ENCODE measurements at places on chromosomes 5 and 9.

GRCh38 chr9:124468061-124468740 is 17.9 kb downstream of the ADGRD2 start:
- DNase-seq: no peak

GRCh38 chr5:179955062-179955461 is 47.4 kb upstream of the TBC1D9B start:
- no peak for DNase-seq

GRCh38 chr5:152118676-152119470 is 194.2 kb upstream of the GLRA1 start:
- no peak for DNase-seq

DNA sequence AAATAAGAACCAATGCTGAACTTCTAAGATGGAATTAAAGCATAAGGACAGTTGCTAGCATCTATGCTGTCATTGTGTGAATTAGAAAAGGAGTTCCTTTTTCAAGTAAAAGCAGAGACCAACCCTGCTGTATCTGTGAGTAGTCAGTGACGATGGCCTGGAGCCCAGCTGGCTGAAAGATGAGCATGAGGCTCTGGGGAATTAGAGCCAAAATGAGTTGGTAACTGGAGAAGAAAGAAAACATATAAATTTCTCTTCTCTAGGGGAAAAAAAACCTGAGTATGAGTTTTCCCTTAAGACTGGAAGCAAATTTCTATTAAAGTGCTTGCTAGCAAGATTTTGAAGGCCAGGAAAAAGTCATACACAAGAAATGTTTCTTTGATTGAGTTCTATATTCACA is 1.6 kb upstream of the SPZ1 start:
- DNase-seq: no peak

DNA sequence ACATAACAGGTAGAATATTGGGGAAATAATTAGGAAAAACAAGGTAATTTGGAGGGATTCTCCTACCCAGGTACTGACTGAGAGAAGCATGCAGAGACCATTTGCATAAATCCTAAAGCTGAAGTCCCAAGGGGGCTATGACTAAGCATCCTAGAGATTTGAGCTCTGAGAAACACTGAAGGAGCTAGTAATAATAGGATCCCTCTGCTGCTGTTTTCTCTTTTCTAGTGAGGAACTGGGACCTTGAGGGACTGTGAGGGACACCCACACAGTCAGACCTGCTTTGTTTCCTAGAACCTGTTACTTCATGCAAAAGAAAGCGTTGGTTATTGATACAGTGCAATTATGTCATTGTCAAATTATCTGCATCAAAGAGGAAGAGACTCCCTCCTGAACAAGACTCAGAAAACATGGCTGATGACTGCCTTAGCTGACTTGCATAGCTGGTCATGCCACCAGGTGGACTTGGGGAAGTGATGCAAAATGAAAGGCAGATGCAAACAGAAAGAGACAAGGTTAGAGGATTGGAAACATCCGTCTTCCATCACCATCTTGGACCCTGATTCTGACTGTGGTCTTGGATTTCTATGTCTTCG is 335.4 kb downstream of the NTRK2 start:
- DNase-seq: no peak

DNA sequence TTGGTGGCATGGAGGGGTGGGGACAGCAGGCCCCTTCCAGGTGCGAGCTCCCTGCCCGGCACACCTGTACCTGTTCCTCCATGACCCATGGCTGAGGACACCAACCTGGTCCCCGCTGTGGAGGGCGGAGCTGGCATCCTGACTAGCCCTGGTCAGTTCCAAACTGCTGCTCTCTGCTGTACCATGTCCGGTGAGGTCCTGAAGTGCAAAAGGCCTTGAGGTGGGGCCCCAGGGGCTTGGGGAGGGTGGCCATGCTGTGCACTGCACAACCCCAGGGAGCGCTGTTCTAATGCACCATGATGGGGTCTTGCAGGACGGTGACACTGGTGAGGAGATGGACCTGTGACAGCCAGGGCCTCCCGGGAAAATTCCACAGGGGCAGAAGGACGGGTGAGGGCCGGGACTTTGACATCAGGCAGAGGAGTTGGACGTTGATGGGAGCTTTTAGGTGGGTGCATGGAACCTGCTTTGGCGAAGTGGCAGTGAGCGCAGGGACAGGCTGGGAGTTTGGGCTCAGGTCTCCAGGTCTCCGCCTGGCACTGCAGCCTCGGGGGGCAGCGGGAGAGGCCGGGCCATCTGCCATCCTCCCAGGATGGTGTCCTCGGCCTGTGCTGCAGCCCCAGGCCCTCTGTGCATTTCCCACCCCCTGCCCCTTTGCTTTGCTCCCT is 38.9 kb downstream of the COL5A1 start:
- DNase-seq: no peak

DNA sequence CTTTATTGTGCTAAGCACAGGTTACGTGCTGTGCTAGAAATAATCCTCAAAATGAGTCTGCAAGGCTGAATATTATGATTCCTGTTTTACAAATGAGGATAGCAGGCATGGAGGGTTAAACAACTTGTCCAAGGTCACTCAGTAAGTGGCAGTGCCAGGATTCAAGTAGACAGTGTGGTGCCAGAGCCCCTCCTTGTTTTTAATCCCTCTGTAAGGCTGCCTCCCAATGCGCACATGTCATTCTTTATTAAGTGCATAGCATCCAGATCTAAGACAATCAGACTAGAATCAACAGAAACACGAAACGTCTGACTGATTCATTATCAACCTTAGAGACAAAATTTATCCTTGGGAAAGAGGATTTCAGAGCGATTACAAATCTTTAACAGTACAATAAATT is 199.6 kb downstream of the SMARCA2 start:
- no peak for DNase-seq

GRCh38 chr5:149406203-149406978 is 27.3 kb upstream of the IL17B start:
- no peak for DNase-seq

GRCh38 chr5:56501781-56502557 is 268.8 kb upstream of the ANKRD55 start:
- DNase-seq: no peak

GRCh38 chr5:78808818-78809217 is 160.2 kb upstream of the LHFPL2 start:
- DNase-seq: no peak

- DNase-seq: no peak
These were observed 78.6 kb downstream of the SPRY4 start for GRCh38 chr5:142246258-142246657.

DNA sequence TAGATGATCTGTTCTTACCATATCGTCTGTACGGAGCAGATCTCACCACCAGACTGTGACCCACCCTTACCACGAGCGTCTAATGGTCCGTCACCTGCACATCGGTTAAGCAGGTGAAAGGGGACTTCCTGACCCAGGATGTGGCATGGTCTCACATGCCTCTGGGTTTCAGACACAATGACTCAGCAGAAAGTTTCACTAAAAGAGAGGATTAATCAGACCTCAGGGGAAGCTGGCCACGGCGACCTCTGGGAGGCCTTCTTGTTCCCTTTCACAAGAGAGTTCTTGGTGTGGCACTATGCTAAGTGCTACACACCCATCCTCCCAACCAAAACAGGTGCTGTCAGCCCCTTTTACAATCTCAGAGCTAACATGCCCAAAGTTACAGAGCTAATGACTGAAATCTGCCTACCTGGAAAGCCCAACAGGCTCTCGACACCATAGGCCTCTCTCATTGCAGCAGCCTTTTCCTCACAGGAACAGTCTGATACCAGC is 41.6 kb downstream of the ADAMTS12 start:
- DNase-seq: no peak

- no peak for DNase-seq
These were observed 52.9 kb downstream of the COMMD10 start for GRCh38 chr5:116137544-116138378.

- no peak for DNase-seq
These were observed 691.2 kb upstream of the CDH6 start for GRCh38 chr5:30502277-30502676.

- DNase-seq: no peak
These were observed 513.0 kb upstream of the ADAMTS16 start for GRCh38 chr5:4627131-4627530.

DNA sequence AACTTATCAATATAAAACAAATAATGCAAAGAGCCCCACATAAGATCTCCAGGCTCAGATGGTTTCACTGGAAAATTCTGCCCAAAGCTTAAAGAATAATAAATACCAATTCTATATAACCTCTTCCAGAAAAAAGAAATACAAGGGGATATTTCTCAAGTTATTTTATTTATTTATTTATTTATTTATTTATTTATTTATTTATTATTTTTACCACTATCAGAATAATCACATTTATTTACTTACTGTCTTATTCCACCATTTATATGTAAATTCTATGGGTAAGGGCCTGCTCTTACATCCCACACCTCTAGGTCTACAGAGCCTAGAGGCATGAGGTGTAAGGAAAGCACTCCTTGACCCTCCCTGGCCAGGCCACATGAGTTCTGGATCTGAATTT is 91.1 kb downstream of the ANKRD18A start:
- DNase-seq: no peak

- DNase-seq: no peak
These were observed 83.0 kb downstream of the GRIA1 start for GRCh38 chr5:153573326-153574033.

DNA sequence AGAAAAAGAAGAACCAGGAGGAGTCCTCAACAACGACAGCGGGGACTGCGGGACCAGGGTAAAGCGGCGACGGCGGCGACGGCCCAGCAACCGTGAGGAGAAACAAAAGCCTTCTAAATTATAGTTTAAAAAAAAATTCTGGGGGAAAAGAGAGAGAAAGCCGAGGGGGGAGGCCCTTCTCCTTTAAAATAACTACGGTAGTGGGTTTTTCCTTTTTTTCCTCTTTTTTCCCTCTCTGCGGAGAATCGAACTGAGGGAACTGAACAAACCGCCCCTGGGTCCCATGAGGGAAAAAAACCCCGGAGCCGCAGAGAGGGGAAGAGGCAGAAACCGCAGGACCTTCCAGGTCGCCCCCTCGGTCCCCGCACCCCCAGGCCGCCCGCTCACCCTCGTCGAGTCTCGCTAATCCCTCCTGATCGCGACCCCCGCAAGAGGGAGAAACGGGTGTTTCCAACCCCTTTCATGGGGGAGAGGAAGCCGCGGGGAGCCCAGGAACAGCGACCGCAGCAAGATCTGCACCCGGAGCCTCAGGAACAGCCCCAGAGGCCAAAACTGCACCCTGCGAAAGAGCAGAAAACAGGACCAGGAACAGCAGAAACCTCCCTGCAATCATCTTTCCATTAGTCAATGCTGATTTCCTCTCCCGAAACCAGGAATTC is 453 bp downstream of the CPEB4 start:
- DNase-seq: no peak

DNA sequence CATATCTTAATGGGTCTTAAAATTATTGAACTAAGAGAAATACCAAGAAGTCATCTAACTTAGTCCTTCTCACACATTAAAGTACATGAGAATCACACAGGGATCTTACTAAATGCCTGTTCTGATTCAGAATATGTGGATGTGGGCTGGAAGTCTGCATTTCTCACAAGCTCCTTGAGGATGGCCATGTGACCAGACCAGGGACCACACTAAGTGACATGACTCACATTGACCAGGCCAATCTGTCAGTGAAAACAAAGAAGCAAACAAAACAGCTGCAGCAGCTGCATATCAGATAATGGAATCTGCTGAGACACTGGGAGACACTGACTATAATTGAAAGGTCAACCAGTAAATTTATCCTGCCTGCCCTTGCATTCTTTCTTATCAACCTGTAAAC is 110.5 kb downstream of the ADAMTS12 start:
- DNase-seq: no peak

DNA sequence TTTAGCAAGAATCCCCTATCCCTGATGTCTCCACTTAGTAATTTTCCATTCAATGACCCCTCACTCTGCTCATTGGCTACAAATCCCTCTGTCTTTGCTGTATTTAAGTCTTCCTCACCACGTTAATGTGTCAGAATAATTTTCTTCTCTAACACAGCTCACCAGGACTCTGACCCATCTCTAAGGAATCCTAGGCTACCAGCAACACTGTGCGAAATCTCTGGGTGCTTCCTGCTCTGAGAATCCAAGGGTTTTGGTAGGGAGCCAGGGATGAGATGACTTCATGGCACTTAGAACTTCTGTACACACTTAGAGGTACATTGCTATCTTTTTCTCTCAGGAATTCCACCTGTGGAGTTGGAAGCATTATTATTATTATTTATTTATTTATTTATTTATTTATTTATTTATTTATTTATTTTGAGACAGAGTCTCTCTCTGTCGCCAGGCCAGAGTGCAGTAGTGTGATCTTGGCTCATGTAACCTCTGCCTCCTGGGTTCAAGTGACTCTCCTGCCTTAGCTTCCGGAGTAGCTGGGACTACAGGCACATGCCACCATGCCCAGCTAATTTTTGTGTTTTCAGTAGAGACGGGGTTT is 53.5 kb downstream of the FOXI1 start:
- no peak for DNase-seq

GRCh38 chr9:88268886-88269285 is 119.4 kb upstream of the SPIN1 start:
- no peak for DNase-seq

DNA sequence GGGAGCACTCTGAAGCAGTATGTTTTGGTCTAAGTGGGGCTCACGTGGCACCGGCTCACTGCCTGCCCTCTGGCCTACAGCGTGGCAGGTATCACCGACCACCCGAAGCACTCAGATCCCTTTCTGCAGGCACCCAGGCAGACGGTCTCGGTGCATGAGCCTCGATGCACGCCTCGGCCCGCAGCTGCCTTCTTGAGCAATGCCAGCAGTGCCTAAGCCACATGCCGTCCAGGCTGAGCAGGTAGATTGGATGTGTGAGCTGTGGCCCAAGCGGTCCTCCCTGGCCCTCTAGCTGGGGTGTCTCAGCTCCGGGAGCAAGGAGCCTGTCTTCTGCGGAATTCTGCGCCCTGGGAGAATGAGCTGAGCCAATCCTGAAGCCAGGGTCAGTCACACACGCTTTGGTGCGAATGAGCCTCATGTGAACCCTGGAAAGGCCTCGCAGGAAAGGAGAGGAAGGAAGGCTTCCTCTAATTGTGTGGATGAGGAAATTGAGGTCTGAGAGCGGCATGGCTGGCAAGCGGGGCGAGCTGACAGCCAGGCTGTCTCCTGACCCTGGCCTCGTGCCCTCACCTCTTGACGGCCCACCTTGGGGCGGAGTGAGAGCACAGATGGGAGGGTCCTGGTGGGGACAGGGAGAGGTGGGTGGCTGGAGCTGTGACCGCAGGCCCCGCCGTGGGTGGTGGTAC is 14.4 kb downstream of the RXRA start:
- DNase-seq: no peak

GRCh38 chr9:35834260-35835215 is 5.5 kb downstream of the TMEM8B start:
- DNase-seq: no peak

DNA sequence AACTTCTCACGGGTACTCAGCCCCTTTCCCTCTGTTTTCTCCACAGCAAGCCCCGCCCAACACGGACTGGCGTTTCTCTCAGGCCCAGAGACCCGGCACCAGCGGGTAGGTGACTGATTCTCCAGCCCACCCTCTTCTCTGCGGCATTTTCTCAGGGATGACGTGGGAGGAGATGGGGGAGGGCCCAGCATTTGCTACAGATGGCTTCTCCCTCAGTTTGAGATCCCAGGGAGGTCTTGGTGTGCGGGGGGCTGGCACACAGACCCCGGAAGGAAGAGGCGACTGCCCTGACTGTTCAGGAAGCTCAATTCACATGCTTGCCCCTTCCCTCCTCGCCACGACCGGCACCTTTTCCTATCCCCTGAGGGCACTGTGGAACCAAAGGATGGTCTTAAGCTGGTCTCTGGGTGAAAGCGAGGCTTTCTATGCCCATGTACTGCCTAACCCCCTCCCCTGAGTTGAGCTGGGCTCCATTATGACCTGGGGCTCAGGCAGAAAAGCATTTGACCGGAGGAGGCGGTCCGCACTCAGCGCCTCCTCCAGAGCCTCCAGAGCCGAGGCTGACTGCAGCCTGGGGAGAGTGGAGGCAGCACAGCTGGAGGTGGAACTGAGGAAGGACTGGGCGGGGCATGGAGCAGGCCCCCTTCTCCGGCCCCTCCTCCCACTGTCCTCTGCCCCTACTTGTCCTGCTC is 6.0 kb downstream of the PCDHGC5 start:
- DNase-seq: no peak
